ENCODE measurements at places on chromosomes 3 and 15.

DNA sequence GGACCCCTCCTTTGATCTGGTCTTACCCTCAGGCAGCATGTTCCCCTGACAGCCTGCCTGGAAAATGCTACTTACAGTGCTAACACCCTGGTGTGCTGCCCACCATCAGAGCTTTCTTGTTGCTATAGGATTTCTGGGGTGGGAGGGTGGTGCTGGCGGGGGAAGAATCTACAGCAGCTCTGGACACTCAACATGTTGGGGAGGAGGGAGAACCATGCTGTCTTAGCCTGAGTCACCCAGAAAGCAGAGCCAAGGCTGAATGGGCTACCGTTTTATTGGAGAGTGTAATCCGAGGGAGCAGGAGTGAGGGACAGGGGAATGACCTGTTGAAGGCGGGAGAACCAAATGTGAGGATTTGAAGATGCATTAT is 45.6 kb downstream of the MFSD1 start:
- no peak for DNase-seq

- no peak for DNase-seq
Measured at GRCh38 chr3:28917895-28918475, 362.9 kb upstream of the RBMS3 start.

DNA sequence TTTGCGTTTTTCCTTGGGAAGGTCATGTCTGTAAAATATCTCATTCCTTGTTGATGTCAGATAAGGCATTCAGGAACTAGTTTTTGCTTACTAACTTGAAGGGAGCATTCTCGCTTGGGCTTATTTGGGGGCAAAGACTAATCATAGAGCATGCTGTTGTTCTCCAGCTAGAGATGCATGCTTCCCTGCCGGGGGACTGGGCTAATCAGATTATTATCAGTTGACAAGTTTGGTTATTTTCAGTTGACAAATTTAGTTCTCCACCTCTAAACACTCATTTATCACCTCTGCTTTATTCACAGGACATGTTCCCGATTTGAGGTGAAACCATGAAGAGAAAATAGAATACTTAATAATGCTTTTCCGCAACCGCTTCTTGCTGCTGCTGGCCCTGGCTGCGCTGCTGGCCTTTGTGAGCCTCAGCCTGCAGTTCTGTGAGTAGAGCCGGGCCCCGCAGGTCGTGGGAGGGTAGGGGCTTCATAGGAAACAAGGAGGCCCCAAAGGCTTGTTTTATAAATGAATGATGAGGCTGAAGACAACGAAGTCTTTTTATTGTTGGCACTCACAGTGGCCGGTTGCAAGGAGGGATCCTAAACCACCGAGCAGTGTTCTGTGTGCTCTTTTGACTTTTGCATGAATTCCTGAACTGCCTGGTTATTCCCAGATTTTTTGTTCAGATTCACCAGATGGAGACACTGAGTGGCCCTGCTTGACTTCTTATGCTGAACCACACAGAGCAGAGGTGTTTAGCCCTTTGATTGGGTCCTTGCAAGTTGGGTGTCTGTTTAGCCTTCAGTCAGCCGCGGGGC is 28.4 kb downstream of the PXYLP1 start:
- DNase-seq, result no peak

- DNase-seq, result no peak
Measured at GRCh38 chr3:192092388-192093005, 631.5 kb downstream of the PYDC2 start.

GRCh38 chr15:95511671-95512070 is 818.8 kb upstream of the NR2F2 start:
- DNase-seq, result no peak
